ENCODE measurements at places on chromosomes 5 and 9. TPM values are rescaled to one million over a fixed set of nuclear protein-coding genes. Genes with fewer than 3 reads are reported as not detected.

The CERCAM gene
- 25.4 TPM for total RNA-seq

- DNase-seq, result peak; percentile 87
Observed at GRCh38 chr5:140351609-140352334, 5.4 kb upstream of the HBEGF start.

- DNase-seq, result no peak
Observed at GRCh38 chr5:140273401-140273877, 29.5 kb downstream of the PFDN1 start.

The GRXCR2 gene
- not detected for total RNA-seq

The NDUFS6 gene
- 39.6 TPM for total RNA-seq

DNA sequence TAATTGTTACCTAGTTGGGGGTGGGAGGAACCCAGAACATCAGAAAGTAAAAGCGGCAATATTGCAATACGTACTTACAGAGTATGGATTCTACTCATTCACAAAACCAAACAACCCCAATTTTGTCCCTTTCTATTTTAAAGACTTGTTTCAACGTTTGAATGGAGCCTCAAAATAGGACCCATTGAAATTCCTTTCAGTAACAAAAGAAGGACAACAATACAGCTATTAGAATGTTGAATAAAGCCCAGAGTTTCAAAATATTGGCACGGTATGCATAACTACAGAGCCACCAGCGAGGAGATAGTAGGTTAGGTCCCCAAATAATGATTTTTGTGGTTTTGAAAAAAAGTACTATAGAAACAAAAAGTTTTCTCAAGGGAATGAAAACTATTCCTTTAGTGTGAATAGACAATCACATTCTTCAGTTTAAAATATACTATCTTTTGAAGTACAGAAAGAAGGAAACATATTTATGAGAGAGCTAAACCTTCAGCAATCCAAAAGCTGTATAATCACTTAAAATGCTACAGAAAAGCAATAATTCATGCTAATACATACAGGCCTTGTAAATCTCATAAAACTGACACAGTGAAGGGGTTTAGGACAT lies 235.5 kb downstream of the RFX3 start:
- DNase-seq, result no peak

- no peak for DNase-seq
Observed at GRCh38 chr5:167513381-167513780, 778.1 kb upstream of the WWC1 start.

DNA sequence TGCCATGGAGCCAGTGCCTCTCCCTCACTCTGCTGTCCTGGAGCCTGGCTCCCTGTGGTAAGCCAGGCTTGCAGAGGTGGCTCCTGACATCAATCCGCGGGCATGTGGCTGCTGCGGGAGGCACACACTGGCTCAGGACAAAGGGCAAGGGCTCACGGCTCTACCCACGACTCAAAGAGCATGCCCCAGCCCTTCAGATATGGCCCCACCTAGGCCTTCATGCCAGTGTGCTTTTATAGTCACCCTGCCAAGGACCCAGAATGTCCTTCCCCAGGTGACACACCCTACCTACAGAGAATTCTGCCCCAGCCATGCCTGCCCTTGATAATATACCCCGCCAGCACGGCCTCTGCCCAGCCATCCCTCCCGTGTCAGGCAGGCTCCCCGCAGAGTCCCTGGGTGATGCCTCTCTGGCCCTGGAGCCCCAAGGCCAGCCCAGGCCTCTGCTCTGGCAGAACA lies 1.6 kb downstream of the MGAT4B start:
- no peak for DNase-seq

DNA sequence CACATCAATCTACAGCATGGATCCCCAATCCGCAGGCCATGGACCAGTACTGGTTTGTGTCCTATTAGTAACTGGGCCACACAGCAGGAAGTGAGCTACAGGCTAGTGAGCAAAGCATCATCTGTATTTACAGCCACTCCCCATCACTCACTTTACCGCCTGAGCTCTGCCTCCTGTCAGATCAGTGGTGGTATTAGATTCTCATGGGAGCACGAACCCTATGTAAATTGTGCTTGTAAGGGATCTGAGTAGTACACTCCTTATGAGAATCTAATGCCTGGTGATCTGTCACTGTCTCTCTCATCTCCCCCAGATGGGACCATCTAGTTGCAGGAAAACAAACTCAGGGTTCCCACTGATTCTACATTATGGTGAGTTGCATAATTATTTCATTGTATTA lies 212.7 kb upstream of the FAM174A start:
- no peak for DNase-seq

The TXNDC8 gene
- total RNA-seq, result not detected

DNA sequence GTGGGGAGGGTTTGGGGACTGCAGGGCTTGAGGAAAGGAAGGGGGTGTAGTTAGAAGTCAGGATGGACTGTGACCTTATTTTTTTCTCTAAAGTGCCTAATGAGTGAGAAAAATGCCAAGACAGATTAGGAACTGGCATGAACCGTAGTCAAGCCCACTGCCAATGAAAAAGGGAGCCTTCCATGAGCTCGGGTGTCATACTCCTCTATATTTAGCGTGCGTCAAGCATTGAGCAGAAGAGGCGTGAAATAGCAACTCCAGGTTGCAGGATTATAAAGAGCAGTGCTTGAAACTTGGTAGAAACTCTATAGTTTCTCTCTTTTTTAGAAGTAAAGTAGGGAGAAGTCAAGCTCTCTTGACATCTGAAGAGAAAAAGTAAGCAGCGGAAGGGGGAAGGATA lies 1.8 kb downstream of the SGCD start:
- DNase-seq, result no peak

DNA sequence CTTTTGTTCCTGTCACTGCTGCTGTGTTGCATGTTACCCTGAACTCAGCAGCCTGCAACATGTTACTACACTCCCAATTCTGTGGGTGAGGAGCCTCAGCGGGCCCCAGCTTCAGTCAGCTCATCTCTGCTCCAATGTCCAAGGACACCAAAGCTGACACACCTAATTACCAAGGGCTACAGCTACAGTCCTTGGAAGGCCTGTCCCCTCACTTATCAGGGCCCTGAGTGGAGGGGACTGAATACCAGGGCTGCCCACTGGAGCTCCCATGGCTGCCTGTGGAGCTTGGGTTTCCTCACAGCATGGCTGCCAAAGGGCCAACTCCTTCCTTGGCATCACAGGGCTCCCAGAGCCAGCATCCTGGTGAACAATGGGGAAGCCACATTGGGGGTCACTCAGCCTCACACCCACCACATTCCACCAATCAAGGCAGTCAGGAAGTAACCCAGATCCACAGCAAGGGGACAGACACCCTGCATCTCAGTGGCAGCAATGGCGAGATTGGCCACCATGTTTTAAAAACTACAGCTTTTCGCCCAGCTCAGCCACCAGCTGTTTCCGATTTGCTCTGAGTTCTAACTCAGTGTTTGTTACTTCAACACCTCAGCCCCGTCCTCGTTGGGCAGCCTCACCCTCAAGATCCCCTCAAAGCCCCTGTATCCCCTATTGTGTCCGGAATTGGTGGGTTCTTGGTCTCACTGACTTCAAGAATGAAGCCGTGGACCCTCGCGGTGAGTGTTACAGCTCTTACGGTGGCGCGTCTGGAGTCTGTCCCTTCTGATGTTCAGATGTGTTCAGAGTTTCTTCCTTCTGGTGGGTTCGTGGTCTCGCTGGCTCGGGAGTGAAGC lies 18.9 kb downstream of the SEMA4D start:
- DNase-seq, result no peak

DNA sequence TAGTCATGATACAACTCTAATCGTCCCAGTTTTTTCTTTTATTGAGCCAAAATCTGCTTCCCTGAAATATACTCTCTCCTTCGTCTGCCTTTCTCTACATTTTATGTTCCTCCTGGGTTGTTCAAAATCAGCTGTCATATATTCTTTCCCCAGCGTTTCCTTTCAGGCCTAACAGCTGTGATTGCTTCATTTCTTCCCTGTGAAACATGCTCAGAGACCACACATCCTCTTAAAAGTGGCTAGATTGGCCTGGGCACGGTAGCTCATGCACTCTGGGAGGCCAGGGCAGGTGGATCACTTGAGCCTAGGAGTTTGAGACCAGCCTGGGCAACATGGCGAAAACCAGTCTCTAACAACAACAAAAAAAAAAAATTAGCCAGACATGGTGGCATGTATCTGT lies 25.1 kb downstream of the NFX1 start:
- DNase-seq, result no peak

The SPATA31D4 gene
- not detected for total RNA-seq
